ENCODE measurements at places on chromosomes 2 and 18. TPM values are rescaled to one million over a fixed set of nuclear protein-coding genes. Genes with fewer than 3 reads are reported as not detected.
A peak's percentile ranks its signal among the peaks of the same experiment; 100 is the strongest.

MFSD2B gene
- 0.42 TPM for total RNA-seq

SERPINB7 gene
- not detected for total RNA-seq

PLB1 gene
- not detected for total RNA-seq

MDH1B gene
- 1.3 TPM for total RNA-seq

IL1F10 gene
- not detected for total RNA-seq

TMEM247 gene
- total RNA-seq = not detected

PECR gene
- 15.3 TPM for total RNA-seq

CERKL gene
- not detected for total RNA-seq

- no peaks in the 10 kb centered on the region for H3K36me3 ChIP-seq
- H3K27ac ChIP-seq = no peak overlapping the region
- DNase-seq = peak; percentile 13
Observed at GRCh38 chr18:79587779-79588635, 91.6 kb upstream of the CTDP1 start.

- peaks cover 19% of the 10 kb centered on the region for H3K27me3 ChIP-seq
- DNase-seq = no peak
- peaks cover 5% of the 10 kb centered on the region for H3K36me3 ChIP-seq
- H3K4me3 ChIP-seq = peak overlapping the region; percentile 17
- H3K4me1 ChIP-seq = no peaks in the 10 kb centered on the region
Observed at GRCh38 chr2:136115183-136115761, 2.7 kb downstream of the CXCR4 start.

DNA sequence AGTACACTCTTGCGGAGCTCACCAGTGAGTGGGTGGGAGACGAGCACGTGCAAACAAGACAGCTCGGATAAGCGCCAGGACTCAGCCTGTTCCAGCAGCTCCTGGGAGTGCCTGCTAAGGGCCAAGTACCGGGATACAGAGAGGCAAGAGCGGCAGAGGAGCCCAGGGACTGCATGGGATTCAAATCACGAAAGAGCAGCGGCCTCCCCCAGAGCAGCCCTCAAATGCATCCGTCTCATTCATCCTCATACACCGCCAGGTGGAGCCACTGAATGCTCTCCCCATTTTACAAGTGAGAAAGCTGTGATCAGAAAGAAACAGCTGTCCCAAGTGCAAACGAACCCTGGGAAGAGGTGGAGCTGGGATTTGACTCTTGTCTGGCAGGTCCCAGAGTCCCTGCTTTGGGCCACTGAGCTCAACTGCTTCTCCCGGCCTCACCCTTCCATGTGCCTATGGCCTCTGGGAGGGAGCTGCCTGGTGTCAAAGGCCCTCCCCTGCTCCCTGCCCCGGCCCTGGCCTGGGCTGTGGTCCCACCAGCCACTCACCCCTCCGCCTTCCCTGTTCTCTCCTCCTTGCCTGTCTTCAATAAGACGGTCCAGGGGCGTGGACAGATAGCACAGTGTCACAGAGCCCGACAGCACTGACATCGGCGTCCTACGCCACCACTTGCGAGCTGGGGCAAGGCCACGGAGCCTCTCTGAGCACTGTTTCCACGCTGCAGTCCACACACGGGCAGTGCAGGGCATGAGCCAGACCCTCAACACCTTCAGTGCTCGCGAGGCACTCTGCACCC is 72.8 kb upstream of the TAF1B start:
- H3K27me3 ChIP-seq = no peaks in the 10 kb centered on the region
- no peak overlapping the region for H3K4me3 ChIP-seq
- peaks cover 3% of the 10 kb centered on the region for H3K4me1 ChIP-seq
- peak; percentile 88 for DNase-seq
- no peaks in the 10 kb centered on the region for H3K36me3 ChIP-seq

DNA sequence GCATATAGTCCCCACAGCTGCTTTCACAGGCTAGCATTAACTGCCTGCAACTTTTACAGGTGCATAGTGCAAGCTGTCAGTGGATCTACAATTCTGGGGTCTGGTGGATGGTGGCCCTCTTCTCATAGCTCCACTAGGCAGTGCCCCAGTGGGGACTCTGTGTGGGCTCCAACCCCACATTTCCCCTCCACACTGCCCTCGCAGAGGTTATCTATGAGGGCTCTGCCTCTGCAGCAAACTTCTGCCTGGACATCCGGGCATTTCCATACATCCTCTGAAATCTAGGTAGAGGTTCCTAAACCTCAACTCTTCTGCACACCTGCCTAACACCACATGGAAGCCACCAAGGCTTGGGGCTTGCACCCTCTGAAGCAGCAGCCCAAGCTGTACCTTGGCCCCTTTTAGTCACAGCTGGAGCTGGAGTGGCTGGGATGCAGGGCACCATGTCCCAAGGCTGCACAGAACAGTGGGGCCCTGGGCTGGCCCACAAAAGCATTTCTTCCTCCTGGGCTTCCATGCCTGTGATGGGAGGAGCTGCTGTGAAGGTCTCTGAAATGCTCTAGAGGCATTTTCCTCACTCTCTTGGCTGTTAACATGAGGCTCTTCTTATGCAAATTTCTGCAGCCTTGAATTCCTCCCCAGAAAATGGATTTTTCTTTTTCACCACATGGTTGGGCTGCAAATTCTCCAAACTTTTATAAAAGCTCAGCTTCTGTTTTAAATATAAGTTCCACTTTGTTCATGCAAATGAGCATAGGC is 59.3 kb downstream of the KDM3A start:
- no peak for DNase-seq
- no peak overlapping the region for H3K4me3 ChIP-seq
- no peaks in the 10 kb centered on the region for H3K4me1 ChIP-seq
- peaks cover 74% of the 10 kb centered on the region for H3K36me3 ChIP-seq

DNA sequence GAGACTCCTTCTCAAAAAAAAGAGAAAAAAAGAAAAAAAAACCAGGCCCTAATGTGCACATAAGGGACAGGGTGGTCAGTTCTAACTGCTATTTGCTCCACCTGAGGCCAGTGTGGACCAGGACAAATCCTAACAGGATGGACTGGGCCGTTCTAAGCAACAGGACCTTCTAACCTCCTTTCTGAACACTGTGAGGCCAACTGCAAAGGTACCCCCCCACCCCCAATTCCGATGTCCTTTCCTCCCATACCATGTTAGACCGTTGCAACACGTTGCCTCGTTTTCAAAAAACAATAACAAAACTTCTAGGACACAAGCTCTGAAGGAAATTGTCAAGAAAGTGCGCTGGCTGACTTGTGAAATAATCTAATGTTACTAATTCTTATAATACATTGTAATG is 1.2 kb downstream of the THAP4 start:
- no peak overlapping the region for H3K27ac ChIP-seq
- peak overlapping the region; percentile 89 for H3K4me3 ChIP-seq
- H3K27me3 ChIP-seq = no peaks in the 10 kb centered on the region
- H3K4me1 ChIP-seq = peaks cover 3% of the 10 kb centered on the region
- H3K36me3 ChIP-seq = peaks cover 38% of the 10 kb centered on the region

GRCh38 chr2:156338578-156338977 is 6.1 kb upstream of the NR4A2 start:
- DNase-seq = no peak
- H3K27ac ChIP-seq = no peak overlapping the region
- no peaks in the 10 kb centered on the region for H3K36me3 ChIP-seq
- H3K4me1 ChIP-seq = no peaks in the 10 kb centered on the region

DNA sequence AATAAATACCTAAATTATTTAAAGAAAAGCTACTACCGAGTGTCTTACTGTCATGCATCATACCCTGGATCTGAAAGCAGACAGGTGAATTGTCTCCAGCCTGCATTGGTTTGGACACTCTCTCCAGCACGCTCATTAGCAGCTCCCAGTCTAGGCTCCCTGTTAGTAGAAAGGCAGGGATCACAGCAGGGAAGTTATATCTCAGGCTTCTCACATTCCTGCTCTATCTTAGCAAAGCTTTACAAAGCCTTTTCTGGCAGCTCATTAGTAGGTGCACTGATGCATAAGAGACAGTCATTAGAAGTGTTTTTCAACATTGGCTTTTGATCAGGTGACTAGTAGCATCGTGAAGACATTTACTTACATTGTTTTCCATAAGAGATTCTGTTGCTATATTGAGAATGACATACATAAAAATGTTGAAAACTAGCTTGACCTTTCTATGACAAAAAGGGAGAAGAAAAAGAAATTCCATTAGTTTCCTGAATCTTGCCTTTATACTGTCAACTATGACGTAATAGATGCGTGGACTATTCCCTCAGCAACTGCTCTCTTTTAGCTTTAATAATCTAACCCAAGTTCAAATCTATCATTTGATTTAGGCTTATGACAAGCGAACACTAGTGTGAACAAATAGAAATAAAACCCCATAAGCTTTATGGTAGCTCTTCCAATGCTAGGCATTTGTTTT is 408.7 kb upstream of the KCNH7 start:
- no peak overlapping the region for H3K27ac ChIP-seq
- H3K4me1 ChIP-seq = no peaks in the 10 kb centered on the region
- no peaks in the 10 kb centered on the region for H3K36me3 ChIP-seq
- DNase-seq = no peak
- no peaks in the 10 kb centered on the region for H3K27me3 ChIP-seq

- H3K27me3 ChIP-seq = no peaks in the 10 kb centered on the region
- H3K4me3 ChIP-seq = no peak overlapping the region
- DNase-seq = no peak
- no peak overlapping the region for H3K27ac ChIP-seq
Observed at GRCh38 chr2:128302011-128302743, 16.5 kb downstream of the HS6ST1 start.

DNA sequence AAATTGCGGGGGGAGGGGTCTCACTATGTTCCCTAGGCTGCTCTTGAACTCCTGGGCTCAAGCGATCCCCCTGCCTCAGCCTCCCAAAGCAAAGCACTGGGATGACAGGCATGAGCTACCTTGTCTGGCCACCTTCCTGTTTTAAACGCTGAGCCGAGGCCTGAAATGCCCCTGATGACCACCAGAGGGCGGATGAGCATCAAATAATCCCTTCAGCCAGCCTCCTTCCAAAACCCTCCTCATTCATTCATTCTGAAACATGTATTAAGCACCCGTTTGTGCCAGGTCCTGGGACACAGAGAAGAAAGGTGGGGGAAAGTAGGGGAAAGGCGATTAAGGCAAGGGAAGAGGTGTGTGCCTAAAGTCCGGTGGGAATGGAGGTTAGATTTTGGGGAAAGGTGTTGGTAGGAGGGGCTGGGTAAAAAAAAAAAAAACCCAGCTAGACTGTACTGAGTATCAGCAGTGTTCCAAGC is 30.7 kb upstream of the PTMA start:
- H3K36me3 ChIP-seq = no peaks in the 10 kb centered on the region
- peaks cover 7% of the 10 kb centered on the region for H3K4me1 ChIP-seq
- no peak overlapping the region for H3K4me3 ChIP-seq
- no peak overlapping the region for H3K27ac ChIP-seq
- H3K27me3 ChIP-seq = no peaks in the 10 kb centered on the region

- peak overlapping the region; percentile 22 for H3K27ac ChIP-seq
- peak; percentile 65 for DNase-seq
- 0 out of 2 replicates have a peak, but pooled peaks cover 2% of the 10 kb centered on the region for H3K4me1 ChIP-seq
- H3K36me3 ChIP-seq = no peaks in the 10 kb centered on the region
- no peaks in the 10 kb centered on the region for H3K27me3 ChIP-seq
Observed at GRCh38 chr2:118185210-118186109, 97.2 kb downstream of the INSIG2 start.

DNA sequence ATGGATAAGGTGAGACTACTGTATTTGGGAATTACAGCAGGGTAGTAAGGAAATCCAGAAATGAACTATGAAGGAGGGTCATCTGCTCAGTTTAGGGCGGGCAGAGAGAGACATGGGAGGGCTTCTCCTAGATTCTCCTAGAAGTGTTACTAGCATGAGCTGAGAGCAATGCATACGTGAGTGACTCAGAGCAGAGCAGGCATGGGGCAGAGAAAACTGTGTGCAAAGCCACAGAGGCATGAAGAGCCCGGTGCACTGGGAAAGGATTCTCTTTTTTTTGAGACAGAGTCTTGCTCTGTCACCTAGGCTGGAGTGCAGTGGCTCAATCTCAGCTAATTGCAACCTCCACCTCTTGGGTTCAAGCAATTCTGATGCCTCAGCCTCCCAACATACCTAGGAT is 116.2 kb downstream of the SOCS6 start:
- H3K4me1 ChIP-seq = no peaks in the 10 kb centered on the region
- H3K27ac ChIP-seq = no peak overlapping the region
- H3K27me3 ChIP-seq = no peaks in the 10 kb centered on the region
- no peak for DNase-seq
- no peaks in the 10 kb centered on the region for H3K36me3 ChIP-seq

DNA sequence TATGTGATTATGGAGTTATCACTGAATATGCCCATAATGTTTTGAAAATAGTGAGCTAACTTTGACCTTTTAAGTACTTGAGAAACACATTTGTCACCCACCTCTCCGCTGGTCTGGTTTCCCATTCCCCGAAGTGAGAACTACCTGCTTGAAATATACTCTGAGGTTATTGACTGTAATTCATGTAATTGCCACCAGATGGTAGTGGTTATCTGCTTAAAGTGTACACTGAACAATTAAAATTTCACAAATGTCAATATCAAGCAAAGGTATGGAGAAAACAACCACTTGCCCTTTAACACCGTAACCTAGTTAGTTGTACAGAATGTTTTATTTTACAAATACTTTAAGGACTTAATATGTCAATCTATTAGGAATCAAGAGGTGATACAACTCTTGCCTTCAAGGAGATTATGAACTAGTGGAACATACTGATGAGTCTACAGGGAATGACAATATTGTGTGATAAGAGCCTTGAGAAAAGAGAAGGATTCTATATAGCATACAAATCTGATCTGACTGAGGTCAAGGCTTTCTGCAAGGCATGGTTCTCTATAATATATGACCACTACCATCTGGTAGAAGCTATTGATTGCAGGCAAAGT is 316.8 kb upstream of the KCNH7 start:
- H3K27me3 ChIP-seq = no peaks in the 10 kb centered on the region
- no peaks in the 10 kb centered on the region for H3K4me1 ChIP-seq
- H3K4me3 ChIP-seq = no peak overlapping the region

- H3K27me3 ChIP-seq = no peaks in the 10 kb centered on the region
- no peaks in the 10 kb centered on the region for H3K4me1 ChIP-seq
- no peak for DNase-seq
Observed at GRCh38 chr18:61991836-61992235, 99.0 kb upstream of the RNF152 start.

- no peaks in the 10 kb centered on the region for H3K27me3 ChIP-seq
- H3K4me1 ChIP-seq = no peaks in the 10 kb centered on the region
- no peak overlapping the region for H3K4me3 ChIP-seq
- no peak for DNase-seq
- no peaks in the 10 kb centered on the region for H3K36me3 ChIP-seq
- no peak overlapping the region for H3K27ac ChIP-seq
Observed at GRCh38 chr2:167144179-167144898, 256.1 kb downstream of the XIRP2 start.

- peaks cover 11% of the 10 kb centered on the region for H3K36me3 ChIP-seq
- H3K4me1 ChIP-seq = no peaks in the 10 kb centered on the region
- no peak overlapping the region for H3K4me3 ChIP-seq
Observed at GRCh38 chr2:112579241-112579640, 5.2 kb upstream of the CHCHD5 start.

DNA sequence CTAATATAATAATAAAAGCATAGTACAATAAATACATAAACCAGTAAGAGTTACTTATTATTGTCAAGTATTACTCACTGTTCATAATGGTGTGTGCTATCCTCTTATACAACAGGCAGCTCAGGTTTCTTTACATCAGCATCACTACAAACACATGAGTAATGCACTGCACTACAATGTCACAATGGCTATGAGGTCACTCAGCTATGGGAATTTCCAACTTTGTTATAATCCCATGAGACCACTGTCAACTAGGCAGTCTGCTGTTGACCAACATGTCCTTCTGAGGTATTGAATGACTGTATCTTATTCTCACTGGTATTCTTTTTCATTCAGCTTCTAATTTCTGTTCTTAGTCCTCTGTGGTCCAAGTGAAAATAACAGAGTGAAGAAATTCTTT is 250.4 kb upstream of the DSEL start:
- H3K36me3 ChIP-seq = no peaks in the 10 kb centered on the region
- DNase-seq = no peak
- no peaks in the 10 kb centered on the region for H3K4me1 ChIP-seq
- H3K4me3 ChIP-seq = no peak overlapping the region
- H3K27ac ChIP-seq = no peak overlapping the region

Data from H9 (cell line).